ENCODE measurements at places on chromosomes 6 and 20. TPM values are rescaled to one million over a fixed set of nuclear protein-coding genes. Genes with fewer than 3 reads are reported as not detected.

Gene CENPQ
- polyA plus RNA-seq: 13.6 TPM

Gene ZSCAN16
- polyA plus RNA-seq: 11.7 TPM

Gene TSPO2
- 0.57 TPM for polyA plus RNA-seq

Gene TENT5A
- 4.4 TPM for polyA plus RNA-seq

Gene ZSCAN23
- 17.9 TPM for polyA plus RNA-seq
